Lung microvascular endothelial cell (primary cell): ENCODE measurements at places on chromosomes 5 and 9. TPM values are rescaled to one million over a fixed set of nuclear protein-coding genes. Genes with fewer than 3 reads are reported as not detected.
A peak's percentile ranks its signal among the peaks of the same experiment; 100 is the strongest.

DNA sequence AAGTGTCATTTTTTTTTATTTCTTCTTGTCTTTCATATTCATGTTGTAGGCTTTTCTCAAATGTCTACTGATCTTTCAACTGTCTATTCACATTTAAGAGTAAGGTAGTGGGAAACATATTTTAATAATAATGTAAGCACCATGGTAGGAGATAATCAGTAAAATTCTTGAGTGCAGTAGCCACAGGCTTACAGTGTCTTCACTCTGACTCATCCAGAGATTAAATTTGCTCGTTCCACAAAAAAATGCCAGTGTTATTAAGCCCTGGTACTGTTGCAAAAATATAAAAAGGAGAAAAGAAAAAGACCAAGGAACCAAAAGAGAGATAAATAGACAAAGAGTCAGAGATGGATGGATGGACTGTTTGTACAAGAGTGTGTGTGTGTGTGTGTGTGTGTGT, 43.0 kb downstream of the PARP8 start:
- no peak for DNase-seq

The RORB gene
- not detected in 2 replicates for total RNA-seq

DNA sequence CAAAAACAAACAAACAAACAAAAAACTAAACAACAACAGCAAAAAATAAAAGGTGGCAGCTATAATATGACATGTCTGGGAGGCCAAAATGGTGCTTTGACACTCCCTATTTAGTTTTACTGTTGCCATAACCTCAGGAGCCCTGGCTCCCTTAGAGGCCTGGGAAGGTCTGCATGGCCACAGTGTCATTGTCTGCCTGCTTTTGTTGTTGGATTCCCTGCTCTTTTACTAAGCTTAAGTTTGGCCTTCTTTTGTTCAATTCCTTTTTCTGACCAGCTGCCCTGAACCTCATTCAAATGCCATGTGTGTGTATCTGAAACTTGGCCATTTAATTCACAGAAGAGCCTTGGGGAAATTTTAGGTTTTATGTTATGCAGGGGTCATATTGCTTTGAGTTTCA, 458.2 kb downstream of the TMEM232 start:
- no peak for DNase-seq

- no peak for DNase-seq
Measured at GRCh38 chr5:120927950-120928530, 463.9 kb downstream of the PRR16 start.

DNA sequence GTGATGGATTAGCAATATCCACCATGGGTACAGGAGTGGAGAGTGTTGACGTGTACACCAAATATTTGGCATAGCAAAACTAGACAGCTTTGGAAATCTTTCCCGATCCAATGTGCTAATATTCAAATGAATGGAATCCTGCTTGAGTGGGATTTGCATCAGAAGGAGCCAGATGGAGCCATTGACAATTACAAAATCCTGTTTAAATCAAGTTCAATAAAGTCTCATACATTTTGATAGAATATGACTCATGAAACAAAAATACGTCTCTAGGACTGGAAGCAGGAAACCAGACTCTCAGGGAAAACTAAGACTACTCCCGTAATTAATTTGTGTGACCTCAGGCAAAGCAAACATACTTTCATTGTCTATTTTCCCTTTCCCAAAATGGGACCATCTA, 13.0 kb downstream of the TNC start:
- no peak for DNase-seq

DNA sequence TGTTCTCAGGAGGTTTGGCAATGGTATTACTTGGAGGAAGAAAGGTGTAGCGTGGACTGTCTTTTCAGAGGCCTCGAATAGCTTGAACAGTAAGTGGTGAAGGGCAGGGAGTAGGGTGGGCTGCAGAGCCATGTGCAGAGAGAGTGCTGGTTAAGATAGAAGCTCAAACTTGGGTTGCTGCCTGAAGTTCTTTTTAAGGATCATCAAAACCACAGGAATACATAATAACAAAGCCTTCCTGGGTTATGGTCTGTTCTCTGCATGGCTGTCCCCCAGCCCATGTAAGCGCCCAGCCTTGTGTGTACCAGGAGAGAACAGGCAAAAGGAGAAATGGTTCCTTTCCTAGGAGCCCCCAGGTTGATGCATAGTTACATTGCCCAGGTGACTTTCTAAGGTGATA, 43.9 kb downstream of the RCL1 start:
- no peak for DNase-seq

GRCh38 chr5:166535641-166536040, 1755.8 kb upstream of the WWC1 start:
- DNase-seq = no peak

The NDST1 gene
- 22.6 and 27.5 TPM in 2 replicates for total RNA-seq

DNA sequence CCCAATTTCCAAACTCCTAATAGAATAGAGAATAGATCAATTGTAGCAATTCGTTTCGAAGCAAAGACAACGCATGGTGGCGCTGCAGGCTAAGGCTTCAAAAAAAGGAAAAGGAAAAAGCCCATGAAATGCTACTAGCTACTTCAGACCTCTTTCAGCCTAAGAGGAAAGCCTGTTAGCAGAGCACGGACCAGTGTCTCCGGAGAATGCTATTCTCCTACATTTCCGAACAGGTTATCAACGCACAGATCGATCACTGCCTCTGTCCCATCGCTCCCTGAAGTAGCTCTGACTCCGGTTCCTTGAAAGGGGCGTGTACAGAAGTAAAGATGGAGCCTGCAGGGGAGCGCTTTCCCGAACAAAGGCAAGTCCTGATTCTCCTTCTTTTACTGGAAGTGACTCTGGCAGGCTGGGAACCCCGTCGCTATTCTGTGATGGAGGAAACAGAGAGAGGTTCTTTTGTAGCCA, at the start of gene PCDHB15:
TSS of gene PCDHB15 (plus strand) at position 146 of the 468 bp plus-strand sequence. CDS start at position 330, 184 bp downstream.
- peak; percentile 1 for DNase-seq

DNA sequence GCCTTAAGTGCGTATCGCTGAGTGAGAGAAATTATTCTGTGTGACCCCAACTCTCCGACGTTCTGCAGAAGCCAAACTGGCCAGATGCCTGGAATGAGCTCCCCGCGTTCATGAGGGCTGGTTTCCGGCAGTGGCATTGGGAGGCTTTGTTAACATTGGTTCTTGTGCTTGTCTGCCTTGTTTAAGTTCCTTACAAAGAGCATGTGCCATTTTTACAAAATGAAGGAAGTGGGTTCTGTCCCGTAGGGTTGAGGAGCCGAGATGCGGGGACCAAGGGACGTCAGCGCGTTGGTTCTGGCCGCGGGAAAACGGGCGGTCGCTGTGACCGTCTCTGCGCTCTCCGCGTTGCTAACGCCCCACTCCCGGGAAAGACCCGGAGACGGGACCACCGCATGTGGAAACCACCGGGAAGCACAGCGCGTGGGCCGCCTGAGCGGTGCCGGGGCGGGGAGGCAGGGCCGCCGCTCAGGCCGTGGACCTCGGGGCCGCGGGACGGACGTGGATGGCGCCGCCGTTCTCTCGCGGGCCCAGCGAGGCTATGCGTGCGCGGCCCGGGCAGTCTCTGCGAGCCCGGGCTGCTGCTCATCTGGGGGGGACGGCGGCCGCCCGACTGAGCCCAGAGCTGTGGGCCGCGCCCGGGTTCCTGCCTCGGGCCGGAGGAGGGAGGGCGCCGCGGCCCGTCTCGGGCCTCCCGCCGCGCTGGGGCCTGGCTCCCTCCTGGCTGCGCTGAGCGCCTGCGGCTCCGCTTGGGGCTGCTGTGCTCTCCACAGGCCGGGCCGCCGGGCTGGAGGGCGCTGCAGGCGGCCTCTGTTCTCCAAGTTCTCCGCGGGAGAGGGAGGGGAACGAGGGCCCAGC, 13.4 kb downstream of the RABL6 start:
- peak; percentile 53 for DNase-seq

DNA sequence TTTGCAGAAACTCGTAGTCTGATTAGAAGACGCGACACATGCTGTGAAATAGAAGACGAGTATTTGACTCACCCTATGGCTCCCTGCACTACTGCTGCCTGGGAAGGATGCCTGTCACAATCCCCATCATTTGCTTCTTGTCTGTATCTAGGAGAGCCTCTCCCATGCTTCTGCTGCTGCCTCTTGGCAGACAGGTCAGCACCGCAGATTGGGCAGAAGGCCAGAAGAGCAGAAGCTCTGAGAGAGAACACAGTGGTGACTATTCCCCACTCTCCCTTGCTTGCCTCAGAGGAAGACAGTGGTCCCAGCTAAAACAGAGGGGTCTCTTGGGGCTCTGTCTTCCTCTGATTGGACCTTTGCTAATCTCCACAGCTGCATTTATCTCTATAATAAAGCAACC, 84.0 kb upstream of the SMIM32 start:
- no peak for DNase-seq

The CACNA1B gene
- total RNA-seq = under 0.01 TPM in 2 replicates

The ZFP37 gene
- 0.87 and 0.99 TPM in 2 replicates for total RNA-seq

DNA sequence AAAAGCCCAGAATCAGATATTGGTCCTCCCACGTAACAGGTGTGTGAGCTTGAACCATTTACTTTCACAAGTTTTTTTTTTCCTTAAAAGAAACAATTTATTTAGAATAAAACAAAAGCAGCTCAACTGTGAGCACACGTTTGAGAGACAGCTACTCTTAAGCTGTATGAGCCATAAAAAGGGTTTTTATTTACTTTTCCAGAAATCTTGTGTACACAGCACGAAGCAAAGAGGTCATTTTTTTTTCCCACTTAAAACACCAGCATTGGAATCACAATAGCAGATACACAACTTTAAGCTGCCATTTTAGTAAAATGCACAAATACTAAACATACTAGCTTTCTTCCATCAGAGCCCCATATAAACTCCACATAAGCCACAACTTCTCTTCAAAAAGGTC, 44.6 kb downstream of the JAKMIP2 start:
- no peak for DNase-seq
